ENCODE measurements at places on chromosomes 11 and 22. TPM values are rescaled to one million over a fixed set of nuclear protein-coding genes. Genes with fewer than 3 reads are reported as not detected.

CDC42BPG gene
- total RNA-seq, result 0.22 TPM

SORL1 gene
- total RNA-seq, result 255 TPM

TIMP3 gene
- 51.2 TPM for total RNA-seq

DCUN1D5 gene
- total RNA-seq, result 39.2 TPM

MS4A12 gene
- not detected for total RNA-seq

Data from dorsolateral prefrontal cortex (tissue), 122 donors.